ENCODE measurements at places on chromosomes 2 and 18.

DNA sequence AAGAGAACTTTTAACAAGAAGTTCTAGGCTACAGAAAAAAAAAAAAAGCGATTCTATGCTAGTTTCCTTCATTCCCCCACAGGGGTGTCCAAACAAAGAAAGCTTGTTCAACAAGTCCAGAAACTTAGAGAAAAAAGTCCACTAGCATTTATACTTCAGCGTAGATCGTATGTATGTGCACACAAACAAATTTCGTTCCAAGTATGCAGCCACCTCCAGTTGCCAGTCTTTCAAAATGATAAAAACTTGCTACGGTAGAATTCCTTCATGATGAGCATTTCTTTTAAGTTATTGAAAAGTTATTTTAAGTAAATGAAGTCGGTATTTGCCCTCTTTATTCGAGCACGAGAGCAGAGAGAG, 3.7 kb upstream of the OTX1 start:
- no peak for DNase-seq

DNA sequence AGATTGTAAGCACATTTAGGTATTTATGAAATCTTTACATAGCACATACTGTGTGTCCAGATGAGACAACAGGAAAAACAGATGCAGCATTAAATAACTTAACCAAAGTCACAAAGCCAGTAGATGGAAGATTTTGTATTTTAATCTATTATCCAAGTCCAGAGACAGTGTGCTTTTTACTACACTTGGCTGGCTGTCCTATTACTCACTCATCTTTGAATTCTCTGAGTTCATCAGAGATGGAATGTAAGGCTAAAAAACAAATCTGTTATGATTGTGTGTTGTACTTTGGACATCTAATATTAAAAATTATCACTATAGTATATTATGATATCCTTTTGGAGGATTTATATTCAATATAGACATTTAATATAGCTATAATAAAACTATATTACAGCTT, 1189.4 kb downstream of the DSC3 start:
- DNase-seq = no peak

DNA sequence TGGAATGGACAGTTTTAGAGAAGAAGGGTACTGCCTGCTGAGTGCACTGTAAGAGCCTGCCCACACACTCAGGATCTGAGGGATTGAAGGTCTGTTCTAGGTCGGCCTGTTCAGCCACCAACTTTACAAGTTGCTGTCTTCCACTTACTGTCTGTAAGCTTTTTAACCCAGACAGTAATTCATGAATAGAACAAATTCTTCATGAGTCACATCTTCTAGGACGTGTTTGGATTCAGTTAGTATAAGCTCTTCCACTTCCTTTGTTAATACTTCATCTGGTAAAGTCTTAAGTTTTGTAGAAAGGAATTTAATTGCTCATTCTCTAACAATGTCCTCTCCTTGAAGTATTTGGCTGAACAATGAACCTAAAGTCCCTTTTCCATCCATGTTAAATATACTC, 74.6 kb downstream of the PDE11A start:
- no peak for DNase-seq

DNA sequence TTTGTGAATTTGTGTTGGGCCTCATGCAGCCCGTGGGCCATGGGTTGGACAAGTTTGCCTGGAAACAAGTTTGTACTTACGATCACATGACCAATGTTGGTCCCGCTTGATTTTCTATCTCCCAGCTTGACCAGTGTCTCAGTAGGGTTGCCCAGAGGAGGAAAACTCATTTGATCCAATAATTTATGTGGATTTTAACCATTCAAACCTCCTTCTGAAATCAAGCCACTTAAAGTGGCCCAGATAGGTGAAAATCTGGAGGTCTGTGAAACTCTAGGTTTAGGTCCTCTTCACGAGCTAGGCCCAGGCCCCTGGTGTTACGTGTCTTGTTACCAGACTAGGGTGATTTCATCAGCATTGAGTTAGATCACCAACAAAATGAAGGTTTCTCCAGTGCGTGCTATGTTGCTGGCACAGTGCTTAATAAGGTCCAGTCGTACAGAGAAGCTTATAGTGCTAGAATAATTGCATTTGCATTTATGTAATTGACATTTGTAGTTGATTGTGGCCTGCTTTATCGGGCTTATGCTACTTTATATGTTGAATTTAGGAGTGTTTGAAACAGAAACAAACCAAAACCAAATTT, 4.4 kb downstream of the ACTR2 start:
- DNase-seq = no peak

DNA sequence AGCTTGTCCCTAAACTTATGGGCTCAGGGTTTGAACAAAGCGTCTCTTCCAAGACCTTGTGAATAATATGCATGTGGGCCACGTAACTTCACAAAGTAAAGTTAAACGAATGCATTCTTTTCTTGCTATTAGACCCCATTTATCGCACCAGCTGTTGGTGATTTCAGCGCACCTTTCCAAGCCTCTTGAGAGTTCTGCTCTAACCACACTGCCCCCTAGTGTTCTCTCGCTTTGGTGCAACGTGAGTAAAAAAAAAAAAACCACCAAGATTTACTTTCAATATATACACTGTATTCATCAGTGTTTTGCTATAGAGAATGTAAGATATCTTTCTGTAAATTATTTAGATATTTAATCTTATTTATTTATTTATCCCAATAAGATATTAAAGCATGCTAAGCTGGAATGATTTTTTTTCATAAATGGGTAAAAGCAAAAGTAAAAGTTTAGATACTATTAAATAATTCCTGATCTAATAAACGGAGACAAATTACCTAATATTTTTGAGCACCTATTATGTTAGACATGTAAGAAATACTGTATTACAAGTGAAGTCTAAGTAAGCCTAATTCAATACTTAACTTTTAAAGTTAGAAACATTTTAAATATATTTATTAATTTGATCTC, 459.5 kb downstream of the DLGAP1 start:
- peak; percentile 42 for DNase-seq

GRCh38 chr2:222683805-222684204, 12.3 kb downstream of the MOGAT1 start:
- no peak for DNase-seq

GRCh38 chr2:235966932-235967757, 201.0 kb downstream of the GBX2 start:
- no peak for DNase-seq

DNA sequence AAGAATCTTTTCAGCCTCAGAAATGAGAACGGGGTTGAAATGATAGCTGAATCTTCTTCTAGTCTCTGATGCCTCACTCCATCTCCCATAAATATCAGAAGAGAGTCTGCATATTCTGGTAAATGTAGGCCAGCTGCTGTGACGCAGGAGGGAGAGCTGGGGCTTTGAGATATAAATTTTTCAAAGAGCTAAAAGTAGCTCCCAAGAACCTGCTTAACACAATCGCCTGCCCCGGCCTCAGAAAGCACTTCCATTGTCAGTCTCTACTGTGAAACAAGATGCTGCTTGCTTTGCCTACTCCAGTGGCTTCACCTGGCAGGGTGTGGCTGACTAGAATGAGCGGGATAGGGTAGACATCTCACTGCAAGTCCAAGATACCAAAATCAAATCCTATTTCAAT, 105.0 kb upstream of the CCDC150 start:
- DNase-seq = no peak

Measured in stimulated activated CD4-positive, alpha-beta T cell treated with anti-CD3 and anti-CD28 coated beads, Interleukin-4, amount 100 ng/mL, for 48 hours (primary cell).